NCI-H345 (cell line): ENCODE measurements at places on chromosomes 5 and 9.

GRCh38 chr9:125995706-125996105 is 248.5 kb downstream of the PBX3 start:
- DNase-seq, result no peak

GRCh38 chr5:154390096-154390495 is 55.7 kb upstream of the SAP30L start:
- DNase-seq, result no peak

DNA sequence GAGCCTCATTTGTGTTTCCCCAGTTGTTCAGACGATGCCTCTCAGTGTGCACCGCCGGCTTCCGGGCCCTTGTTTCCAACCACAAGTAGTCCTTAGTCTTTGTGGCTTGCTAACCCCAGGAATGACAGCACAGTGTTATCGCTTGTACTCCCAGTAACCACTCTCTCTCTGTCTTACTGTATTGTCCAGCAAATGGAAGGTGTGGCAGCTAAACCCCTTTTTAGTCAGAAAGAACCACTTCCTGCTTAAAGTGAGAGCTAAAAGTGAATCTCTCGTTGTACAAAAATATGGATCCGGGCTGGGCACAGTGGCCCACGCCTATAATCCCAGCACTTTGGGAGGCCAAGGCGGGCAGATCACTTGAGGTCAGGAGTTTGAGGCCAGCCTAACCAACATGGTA is 61.3 kb downstream of the ENC1 start:
- DNase-seq, result no peak

DNA sequence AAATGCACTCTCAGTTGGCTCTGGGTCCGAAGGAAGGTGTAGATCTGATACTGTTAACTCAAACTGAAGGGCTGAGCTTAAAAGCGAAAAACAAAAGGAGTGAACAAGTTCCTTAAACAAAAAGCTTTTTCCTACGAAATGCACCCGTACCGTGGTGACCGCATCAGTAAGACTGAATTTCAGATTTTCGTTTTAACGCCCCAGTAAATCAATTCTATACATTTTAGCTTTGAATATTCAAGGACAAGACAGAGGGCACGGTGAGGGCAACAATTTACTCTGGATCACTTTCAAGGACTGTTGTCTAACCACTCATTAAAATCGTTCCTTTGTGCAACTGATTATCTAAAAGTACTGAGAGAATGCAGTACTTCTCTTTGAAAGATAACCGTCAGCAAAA is 1.9 kb downstream of the HOMER1 start:
- no peak for DNase-seq

GRCh38 chr5:88602584-88602983 is 280.4 kb downstream of the MEF2C start:
- DNase-seq, result no peak
